ENCODE measurements at places on chromosomes 12 and 14.

DNA sequence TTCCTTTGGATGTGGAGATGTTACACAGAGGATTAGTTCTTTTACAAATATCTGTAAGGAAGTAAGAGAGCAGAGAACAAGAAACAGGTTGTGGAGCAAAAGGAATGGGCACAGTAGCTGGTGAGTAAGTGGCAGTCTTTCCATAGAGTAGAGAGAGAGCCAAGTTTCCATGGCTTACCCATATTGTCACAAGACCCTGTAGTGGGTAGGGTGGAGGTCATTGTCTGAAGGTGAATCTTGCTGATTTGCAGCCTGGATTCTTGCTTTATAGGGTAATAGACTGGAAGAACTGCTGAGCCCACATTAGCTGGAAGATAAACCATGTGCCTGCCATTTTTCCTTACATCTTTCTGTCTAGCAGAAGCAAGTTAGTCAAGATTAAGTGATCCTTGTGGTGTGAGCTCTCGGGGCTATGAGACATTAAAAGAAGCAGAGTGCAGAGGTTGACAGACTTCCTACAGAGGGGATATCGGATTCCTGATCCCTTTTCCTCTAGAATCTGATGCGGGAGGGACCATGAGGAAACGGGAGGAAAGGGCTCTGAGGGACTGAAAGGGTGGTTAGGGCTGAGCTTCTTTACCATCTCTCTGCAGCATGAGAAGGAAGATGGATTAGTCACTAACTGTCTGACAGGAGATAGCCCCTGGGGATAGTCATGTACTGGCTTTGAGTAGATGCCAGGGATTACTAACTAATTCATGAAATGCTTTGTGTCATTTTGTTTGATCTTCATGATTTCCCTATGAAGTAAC is 44.0 kb upstream of the LRTM2 start:
- DNase-seq: no peak

DNA sequence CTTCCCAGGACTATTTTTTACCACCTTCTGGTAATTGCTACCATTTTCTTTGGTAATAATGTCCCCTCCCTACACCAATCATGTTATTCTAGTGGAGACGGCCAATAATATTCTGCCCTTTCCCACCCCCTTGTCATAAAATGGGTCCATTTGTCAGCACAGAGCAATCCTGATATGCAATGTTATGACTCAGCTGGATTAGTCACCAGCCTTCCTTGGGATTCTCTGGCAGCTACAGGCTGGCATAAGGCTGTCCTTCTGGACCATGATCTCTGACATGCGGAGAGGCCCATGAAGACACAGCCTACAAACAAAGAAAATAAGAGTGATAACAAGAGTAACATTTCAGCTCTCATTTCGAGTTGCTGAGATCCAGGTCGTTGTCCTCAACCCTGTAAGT is 222.0 kb upstream of the CPNE8 start:
- no peak for DNase-seq

- peak; percentile 32 for DNase-seq
Measured at GRCh38 chr12:47779301-47779942, 6.4 kb downstream of the SLC48A1 start.

DNA sequence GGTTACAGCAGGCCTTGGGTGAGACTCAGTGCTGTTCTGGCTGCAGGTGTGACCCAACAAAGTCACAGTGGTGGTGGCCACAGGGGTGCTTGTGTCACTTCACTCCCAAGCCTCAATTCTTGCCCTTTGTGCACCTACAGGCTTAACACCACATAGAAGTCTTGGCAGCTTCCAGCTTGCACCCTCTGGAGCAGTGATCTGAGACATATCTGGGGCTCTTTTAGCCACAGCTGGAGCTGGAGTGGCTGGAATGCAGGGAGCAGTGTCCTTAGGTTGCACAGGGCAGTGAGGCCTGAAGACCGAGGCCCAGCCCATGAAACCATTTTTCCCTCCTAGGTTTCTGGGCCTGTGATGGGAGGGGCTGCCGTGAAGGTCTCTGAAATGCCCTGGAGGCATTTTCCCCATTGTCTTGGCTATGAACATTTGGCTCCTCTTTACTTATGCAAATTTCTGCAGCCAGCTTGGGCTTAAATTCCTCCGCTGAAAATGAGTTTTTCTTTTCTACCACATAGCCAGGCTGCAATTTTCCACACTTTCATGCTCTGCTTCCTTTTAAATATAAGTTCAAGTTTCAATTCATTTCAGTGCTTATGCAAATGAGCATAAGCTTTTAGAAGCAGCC is 37.7 kb downstream of the ADAM21 start:
- no peak for DNase-seq

GRCh38 chr14:72008666-72009065 is 76.4 kb downstream of the RGS6 start:
- no peak for DNase-seq

- DNase-seq: no peak
Measured at GRCh38 chr12:119994892-119995658, 6.0 kb downstream of the BICDL1 start.

GRCh38 chr14:74241652-74242017 is 2.4 kb downstream of the VSX2 start:
- no peak for DNase-seq
